ENCODE measurements at places on chromosomes 13 and 19.
A peak's percentile ranks its signal among the peaks of the same experiment; 100 is the strongest.

DNA sequence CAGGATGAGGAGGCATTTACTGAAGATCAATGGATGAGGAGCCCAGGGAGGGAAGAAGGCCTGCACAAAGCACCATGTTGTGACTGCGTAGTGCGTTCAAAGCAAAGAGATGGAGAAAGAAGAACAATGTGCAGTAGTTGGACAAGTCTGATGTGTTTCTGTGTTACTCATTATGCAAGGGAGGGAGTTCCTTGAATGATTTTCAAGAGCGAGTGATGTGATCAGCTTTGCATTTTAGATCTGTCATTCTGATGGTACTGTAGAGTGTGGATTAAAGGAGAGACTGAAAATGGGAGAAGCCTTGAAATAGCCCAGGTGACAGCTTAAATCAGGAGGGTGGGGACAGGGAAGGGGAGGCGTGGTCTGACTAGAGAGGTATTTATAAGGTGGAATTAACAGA lies 9.5 kb downstream of the MYO16 start:
- DNase-seq: no peak

DNA sequence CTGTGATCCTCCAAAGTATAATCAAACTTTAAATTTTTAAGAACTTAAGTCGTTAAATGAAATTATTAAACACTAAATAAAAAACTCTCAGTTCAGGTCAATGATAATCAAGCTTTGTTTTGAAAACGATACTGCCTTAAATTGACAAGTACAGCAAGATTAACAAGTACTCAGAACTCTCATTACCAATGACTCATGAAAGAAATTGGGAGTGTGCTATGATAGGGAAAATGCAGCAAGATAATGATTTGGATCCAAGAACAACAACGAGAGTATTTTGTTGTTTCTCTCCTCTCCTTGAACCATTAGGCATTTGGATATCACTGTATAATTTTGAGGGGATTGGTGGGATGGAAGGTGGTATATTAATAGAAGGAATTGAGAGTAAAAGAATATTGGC lies 10.2 kb downstream of the N4BP2L2 start:
- no peak for DNase-seq

GRCh38 chr13:24649688-24650043 lies 30.5 kb upstream of the ATP12A start:
- no peak for DNase-seq

DNA sequence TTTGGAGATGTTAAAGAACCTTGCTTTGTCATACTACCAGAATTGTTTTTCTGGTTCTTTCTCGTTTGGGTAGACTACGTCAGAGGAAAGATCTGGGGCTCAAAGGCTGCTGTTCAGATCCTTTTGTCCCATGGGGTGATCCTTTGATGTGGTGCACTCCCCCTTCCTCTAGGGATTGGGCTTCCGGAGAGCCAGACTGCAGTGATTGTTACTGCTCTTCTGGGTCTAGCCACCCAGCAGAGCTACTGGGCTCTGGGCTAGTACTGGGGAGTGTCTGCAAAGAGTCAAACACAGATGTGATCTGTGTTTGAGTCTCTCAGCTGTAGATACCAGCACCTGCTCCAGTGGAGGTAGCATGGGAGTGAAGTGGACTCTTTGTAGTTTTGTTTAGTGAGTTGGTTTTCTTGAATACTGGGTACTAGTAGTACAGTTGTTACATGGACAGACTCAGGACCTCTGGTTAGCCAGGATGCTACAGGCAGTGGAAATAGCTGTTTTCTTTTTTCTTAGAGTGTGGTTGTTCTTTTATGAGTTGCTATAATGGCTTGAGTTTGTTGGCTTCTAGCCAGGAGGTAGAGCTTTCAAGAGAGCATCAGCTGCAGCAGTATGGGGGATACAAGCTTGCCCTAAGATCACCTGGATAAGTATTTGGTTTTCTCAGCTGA lies 34.4 kb downstream of the DNAJC15 start:
- DNase-seq: peak; percentile 24

GRCh38 chr13:75788481-75788981 lies 152.4 kb downstream of the LMO7 start:
- no peak for DNase-seq

DNA sequence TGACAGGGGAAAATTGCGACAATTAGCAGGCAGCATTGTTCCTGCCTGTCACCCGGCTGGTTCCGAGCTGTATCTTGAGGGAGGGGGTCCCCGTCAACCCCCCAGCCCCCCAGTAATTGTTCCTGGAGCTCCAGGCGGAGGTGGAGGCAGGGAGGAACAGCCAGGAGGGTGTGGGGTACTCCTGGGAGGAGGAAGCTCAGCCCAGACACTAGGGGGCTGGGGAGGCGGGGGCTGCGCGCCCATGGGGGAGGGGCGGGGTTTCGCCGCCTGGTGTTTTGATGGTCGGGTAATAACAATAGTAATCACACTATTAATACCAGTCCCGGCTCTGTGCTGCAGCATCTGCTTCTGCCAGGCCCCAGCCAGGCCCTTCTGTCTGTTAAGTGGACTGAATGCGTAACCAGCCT lies 8.6 kb downstream of the NPAS1 start:
- no peak for DNase-seq

GRCh38 chr13:105702441-105702840 lies 833.0 kb downstream of the EFNB2 start:
- no peak for DNase-seq

DNA sequence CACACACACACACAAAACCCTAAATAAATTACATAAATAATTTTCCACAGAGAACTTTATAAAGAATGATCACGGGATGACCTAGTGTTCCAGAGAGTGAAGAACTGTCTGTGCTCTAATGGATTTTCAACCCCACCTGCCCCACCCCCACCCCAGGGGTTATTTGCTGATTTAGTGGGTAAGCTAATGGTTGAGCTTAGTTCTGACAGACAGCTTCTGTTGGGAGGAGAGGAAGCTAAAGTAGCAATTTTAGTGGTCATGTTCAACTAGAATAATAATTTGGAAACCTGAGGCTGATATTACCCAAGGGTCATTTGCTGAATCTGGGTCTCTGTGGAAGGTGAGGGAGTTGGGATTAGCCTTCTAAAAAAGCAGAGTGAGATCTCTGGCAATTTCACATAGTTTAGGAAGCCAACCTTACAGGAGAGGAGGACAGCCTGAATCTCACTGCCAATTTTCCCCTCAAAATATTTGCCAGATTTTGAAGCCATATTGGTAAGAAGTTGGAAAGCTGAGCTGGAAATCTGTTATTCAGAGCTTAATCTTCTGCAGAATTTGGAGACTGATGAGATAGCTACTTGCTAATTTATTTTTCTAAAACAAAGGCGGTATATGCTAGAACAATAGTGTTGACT lies 68.7 kb downstream of the POSTN start:
- no peak for DNase-seq

DNA sequence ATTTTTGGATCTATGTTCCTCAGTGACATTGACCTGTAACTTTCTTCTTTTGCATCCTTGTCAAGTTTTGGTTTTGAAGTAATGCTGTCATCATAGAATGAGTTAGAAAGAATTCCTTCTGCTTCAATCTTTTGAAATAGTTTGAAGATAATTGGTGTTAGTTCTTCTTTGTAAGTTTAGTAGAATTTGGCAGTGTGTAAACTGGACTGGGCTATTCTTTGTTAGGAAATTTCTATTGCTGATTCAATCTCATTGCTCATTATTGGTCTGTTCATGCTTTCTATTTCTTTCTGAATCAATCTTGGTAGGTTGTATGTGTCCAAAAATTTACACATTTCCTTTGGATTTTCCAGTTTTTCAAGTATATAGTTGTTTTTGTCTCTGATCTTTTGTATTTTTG lies 101.7 kb upstream of the SPRY2 start:
- DNase-seq: no peak

DNA sequence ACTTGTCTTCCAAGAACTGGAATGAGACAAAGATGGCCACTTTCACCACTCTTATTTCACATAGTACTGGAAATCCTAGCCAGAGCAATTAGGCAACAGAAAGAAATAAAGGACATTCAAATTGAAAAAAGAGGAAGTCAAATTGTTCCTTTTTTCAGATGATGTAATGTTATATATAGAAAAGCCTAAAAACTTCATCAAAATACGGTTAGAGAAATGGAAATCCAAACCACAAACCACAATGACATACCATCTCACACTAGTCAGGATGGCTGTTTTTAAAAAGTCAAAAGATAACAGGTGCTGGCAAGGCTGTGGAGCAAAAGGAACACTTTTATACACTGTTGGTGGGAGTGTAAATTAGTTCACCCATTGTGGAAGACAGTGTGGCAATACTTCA lies 113.3 kb upstream of the SPRY2 start:
- DNase-seq: no peak

DNA sequence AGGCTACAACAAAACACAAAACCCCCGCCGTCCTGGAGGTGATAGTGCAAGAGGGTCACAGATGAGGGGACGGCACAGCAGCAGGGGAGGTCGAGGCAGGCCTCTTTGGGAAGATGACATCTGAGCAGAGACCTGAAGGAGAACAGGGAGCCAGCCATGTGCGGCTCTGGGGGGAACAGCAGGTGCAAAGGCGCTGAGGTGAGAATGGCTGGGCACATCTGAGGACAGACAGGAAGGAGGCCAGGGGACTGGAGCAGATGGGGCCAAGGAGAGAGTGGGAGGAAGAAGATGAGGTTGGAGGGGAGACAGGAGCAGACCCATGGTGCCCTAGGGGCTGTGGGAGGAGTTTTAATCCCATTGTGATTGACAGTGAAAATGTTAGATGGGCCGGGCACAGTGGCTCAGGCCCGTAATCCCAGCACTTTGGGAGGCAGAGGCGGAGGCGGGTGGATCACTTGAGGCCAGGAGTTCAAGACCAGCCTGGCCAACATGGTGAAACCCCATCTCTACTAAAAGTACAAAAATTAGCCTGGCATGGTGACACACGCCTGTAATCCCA lies 1.8 kb upstream of the CKM start:
- DNase-seq: no peak

- DNase-seq: no peak
These were observed 27.8 kb upstream of the IGSF23 start for GRCh38 chr19:44585371-44586133.

GRCh38 chr13:113742445-113743120 lies 16.4 kb upstream of the TMEM255B start:
- no peak for DNase-seq

GRCh38 chr19:14977128-14977527 lies 2.5 kb downstream of the SLC1A6 start:
- no peak for DNase-seq

DNA sequence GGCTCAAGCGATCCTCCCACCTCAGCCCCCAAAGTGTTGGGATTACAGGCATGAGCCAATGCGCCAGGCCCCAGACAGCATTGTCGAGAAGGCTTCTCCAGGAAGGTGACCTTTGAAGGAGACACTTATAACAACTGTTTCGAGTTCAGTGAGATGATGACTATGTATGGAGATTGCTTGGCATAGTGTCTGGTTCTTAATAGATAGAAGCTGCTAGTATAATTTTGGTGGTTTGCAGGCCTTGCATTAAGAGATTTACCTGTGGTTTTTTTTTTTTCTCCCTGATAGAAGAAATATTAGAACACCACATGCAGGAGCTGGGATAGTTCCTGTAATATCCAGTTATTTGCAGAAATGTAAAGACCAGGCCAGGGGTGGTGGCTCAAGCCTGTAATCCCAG lies 3.7 kb downstream of the MARCHF2 start:
- DNase-seq: no peak

GRCh38 chr13:43472339-43472738 lies 314.4 kb downstream of the ENOX1 start:
- no peak for DNase-seq

DNA sequence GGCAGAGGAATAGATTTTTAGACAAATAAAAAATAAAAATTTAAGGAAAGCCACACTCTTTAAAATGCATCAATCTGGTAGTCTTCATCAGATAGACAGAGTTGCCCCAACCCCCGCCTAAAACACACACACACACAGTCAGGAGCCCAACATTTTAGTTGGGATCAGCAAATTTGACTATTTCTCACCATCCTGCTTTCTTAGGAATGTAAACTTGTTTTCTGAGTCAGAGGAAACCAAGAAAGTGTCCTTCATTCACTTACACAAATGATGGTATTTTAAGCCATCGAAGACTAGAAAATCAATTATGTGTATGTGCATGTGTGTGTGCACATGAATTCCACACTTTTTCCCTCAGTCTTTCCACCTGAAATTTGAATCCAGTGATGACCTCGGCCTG lies 1657.5 kb downstream of the SLITRK1 start:
- DNase-seq: no peak

GRCh38 chr13:40063278-40063698 lies 407.8 kb downstream of the COG6 start:
- no peak for DNase-seq

DNA sequence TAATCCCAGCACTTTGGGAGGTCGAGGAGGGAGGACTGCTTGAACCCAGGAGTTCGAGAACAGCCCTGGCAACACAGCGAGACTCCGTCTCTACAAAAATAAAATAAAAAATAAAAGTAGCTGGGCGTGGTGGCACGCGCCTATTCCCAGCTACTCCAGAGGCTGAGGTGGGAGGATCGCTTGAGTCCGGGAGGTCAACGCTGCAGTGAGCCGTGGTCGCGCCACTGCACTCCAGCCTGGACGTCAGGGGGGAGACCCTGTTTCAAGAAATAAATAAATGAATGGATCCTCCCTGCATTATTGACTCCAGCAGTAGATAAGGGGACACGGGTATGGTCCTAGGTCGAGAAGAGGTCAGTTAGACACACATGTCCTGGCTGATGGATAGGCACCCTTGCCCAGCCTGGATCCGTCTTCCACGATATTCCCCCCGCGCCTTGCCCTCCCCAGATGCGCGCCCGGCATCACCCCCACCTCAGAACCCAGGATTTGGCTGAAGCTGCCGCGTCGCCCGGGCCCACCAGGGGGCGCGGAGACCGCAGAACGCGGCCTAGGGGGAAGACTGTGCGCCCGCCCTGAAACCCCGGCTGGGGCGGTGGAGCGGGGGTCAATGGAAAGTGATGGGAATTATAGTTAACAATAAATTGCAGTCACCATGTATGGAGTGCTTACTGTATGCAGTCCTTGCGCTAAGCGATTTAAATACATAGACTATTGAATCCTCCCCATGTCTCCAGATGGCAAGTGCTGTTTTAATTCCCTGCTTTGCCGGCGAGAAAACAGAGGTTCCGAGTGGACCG lies 2.1 kb upstream of the HOOK2 start:
- peak; percentile 84 for DNase-seq

DNA sequence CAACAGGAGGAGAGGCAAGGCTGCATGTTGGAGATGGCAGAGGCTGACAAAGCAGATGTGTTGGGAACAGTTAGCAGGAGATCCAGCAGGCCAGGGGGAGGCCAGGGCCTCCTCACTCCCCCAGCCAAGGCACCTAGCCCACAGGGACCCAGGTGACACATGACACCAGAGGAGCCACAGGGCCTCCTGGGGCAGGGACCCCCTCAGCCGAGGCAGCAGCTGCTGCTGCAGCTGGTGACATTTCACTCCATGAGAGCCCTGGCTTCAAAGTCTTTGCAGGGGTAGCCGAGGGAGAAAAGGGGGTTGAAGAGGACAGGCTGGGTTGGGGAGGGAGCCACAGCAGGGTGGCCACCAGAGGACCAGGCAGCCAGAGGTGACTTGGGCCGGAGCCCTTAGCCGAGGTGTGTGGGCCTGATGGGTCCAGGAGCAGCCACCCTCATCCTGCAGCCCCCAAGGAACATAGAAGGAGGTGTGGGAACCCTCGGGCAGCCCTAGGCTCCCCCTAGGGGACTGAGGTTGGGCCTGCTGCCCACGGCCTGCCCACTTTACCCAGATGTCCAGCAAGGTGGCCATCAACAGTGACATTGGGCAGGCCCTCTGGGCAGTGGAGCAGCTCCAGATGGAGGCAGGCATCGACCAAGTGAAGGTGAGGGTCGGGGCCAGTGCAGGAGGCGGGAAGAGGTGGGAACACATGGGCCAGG lies at the start of gene GNG14:
GNG14 (plus strand) TSS at position 503 of the 701 bp plus-strand sequence; CDS start at position 554, 51 bp downstream.
- DNase-seq: no peak

- DNase-seq: no peak
These were observed 538.3 kb downstream of the SLITRK6 start for GRCh38 chr13:85260896-85261295.

GRCh38 chr13:106101201-106101600 lies 434.3 kb downstream of the EFNB2 start:
- DNase-seq: no peak
